ENCODE measurements at places on chromosomes 4 and X. TPM values are rescaled to one million over a fixed set of nuclear protein-coding genes. Genes with fewer than 3 reads are reported as not detected.

GRCh38 chr4:142345924-142346323, 500.2 kb downstream of the INPP4B start:
- no peak overlapping the region for H3K27ac ChIP-seq
- H3K36me3 ChIP-seq = no peaks in the 10 kb centered on the region
- no peak for DNase-seq
- no peaks in the 10 kb centered on the region for H3K27me3 ChIP-seq
- H3K4me1 ChIP-seq = peaks cover 4% of the 10 kb centered on the region

Gene CCDC149
- 11.8 TPM for total RNA-seq

DNA sequence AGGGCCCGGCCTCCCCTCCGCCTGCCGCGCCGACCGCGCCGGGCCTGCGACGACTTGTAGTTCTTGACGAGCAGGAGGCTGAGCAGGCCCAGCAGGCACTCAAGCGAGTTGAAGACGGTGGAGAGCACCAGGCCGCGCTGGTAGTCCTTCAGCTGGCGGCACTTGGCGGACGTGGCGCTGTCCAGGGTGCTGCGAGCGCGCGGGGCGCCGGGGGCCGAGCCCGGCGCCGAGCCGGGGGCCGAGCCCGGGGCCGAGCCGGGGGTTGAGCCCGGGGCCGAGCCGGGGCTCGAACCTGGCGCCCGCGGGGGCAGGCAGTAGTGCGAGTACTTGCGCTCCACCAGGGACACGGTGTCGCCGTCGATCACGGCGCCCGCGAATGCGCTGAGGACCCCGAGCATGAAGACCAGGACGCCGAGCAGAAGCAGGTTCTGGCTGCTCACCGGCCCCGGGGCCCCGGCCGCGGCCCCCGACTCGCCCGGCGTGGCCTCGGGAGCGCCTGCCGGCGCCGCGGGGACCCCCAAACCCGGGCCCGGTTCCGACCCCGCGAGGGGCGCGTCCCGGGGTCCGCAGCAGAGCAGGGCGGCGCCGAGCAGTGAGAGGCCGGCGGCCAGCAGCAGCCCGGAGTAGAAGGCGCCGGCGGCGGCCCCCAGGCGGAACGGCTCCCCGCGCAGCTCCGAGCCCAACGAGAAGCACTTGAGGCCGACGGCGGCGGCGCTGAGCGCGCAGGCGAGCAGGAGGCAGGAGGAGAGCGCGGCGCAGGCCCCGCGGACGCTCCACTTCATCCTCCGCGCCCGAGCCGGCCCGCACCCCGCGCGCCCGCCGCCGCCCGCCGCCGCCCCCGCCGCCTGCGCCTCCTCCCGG, 584 bp downstream of the TMEM271 start:
- no peak overlapping the region for H3K4me3 ChIP-seq
- H3K27ac ChIP-seq = no peak overlapping the region
- H3K36me3 ChIP-seq = no peaks in the 10 kb centered on the region
- DNase-seq = no peak
- no peaks in the 10 kb centered on the region for H3K4me1 ChIP-seq
- peaks cover 3% of the 10 kb centered on the region for H3K27me3 ChIP-seq

DNA sequence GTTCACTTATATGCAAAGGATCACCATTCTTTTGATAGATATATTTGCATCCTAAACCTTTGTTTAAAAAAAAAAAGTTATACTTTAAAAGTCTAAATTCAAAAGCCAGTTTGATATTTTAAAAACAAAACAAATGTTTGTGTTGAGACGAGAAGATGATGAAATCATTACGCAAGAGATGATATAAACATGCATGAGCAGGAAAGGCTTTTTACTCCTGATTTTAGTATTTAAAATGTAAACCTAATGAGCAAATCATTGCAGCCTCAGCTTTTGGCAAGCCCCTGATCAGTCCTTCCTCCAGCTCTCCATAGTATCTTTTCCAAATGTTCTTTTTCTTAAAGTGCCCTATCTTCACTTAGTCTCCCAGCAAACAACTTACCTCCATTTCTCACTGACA, 115.6 kb downstream of the ARAP2 start:
- no peak overlapping the region for H3K27ac ChIP-seq
- H3K4me1 ChIP-seq = no peaks in the 10 kb centered on the region
- H3K36me3 ChIP-seq = no peaks in the 10 kb centered on the region
- DNase-seq = no peak
- no peaks in the 10 kb centered on the region for H3K27me3 ChIP-seq

DNA sequence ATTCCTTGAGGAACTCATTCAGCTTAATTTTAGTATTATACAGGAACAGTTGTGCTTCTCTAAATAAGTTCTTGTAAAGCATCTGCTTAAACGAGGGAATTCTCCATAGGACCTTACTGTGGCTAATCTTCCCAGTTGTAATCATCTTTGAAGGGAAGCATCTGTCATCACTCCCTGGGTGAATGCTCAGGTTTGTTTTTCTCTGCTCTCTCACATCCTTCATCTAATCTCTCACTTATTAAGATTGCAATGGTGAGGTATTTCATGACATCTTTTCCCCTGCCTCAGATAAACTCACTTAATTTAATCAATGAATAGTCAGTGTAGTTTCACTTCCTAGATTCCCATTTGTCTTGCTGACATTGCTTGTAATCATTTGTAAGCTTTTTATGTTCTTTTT, 121.8 kb upstream of the ADAMTS3 start:
- no peaks in the 10 kb centered on the region for H3K27me3 ChIP-seq
- H3K36me3 ChIP-seq = no peaks in the 10 kb centered on the region
- no peak for DNase-seq
- no peak overlapping the region for H3K4me3 ChIP-seq
- H3K4me1 ChIP-seq = no peaks in the 10 kb centered on the region
- no peak overlapping the region for H3K27ac ChIP-seq

DNA sequence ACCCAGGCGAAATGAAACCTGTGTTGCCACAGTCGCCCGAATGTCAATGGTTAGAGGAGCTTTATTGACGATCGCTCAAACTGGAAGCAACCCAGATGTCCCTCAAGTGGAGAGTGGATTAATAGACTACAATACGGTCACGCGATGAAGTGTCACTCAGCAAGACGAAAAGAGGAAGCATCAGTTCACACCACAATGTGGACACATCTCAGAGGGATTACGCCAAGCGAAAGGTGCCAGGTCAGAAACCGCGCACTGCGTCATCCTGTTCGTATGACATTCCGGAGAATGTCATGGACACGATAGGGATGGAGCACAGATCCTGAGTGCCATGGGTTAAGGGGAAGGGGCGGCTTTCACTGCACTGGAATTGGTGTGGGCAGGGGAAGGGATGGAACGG, 111.7 kb downstream of the HMX1 start:
- no peak overlapping the region for H3K27ac ChIP-seq
- H3K36me3 ChIP-seq = no peaks in the 10 kb centered on the region
- no peak overlapping the region for H3K4me3 ChIP-seq

DNA sequence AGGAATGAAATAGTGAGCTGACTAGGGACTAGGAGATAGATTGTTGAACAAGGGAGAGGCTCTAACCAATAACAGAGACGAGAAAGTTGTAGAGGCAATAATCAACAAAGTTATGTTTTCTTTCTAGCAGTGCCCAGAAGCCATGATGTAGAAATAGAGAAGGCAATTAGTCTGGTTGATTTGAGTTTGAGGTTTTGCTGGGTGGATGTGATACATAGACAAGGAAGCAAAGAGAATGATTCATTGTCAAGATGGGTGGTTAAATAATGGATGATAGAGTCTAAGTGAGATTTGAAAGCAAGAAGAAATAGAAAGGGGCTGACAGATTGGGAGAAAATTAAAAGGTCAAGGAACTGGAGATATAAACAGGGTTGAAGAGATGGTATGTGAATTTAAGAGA, 11.2 kb downstream of the RBM41 start:
- no peaks in the 10 kb centered on the region for H3K4me1 ChIP-seq
- no peak overlapping the region for H3K27ac ChIP-seq
- DNase-seq = no peak
- H3K27me3 ChIP-seq = no peaks in the 10 kb centered on the region

DNA sequence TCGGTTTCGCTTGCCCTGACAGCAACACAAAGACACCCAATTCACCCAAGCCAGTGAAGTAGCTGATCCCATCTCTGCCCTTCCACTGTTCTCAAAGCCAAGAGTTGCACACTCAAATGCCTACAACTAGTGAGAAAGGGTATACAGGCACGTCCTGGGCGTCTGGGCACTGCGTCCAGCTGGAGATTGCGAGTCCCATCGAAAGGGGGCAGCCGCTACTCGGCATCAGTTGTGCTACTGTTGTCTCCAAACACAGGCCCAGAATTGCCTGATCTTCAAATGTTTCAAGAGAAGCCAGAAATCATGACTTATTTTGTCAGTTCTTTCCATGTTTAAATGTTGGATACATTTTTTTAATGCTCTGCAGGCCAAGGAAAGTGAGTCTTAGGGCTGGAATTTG, 487.8 kb downstream of the BCOR start:
- H3K27me3 ChIP-seq = no peaks in the 10 kb centered on the region
- H3K4me3 ChIP-seq = no peak overlapping the region
- DNase-seq = no peak
- no peaks in the 10 kb centered on the region for H3K36me3 ChIP-seq

- H3K27me3 ChIP-seq = no peaks in the 10 kb centered on the region
- H3K4me1 ChIP-seq = no peaks in the 10 kb centered on the region
- H3K4me3 ChIP-seq = no peak overlapping the region
- DNase-seq = no peak
- no peaks in the 10 kb centered on the region for H3K36me3 ChIP-seq
- H3K27ac ChIP-seq = no peak overlapping the region
These were observed 198.0 kb upstream of the EPHA5 start for GRCh38 chr4:65868096-65868824.

DNA sequence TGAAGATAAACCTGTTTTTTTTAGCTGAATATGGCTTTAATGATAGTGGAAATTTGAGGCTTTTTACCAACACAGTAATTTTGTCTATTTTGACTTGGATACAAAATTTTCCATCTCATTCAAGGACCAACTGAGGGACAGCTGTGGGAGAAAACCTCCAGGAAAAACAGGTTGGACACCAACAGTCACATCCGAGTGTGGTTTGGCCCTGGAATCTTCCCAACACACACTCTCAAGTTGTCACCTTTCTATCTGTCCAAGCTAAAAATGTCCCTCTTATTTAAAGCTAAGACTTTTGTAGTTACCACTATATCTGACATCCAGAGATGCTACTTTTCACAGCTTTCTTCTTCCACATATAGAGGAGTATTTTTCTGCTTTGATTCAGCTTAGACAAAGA, 404.9 kb downstream of the PCDH7 start:
- no peaks in the 10 kb centered on the region for H3K36me3 ChIP-seq
- H3K4me3 ChIP-seq = no peak overlapping the region
- H3K4me1 ChIP-seq = no peaks in the 10 kb centered on the region
- no peak for DNase-seq
- H3K27me3 ChIP-seq = no peaks in the 10 kb centered on the region

Gene UGT2B11
- not detected for total RNA-seq

Gene MAGEA10
- total RNA-seq = not detected

Gene GPC4
- total RNA-seq = 28.4 TPM

Measured in thoracic aorta (tissue), 2 donors.